ENCODE measurements at places on chromosomes 2 and 18.

- DNase-seq = no peak
Measured at GRCh38 chr2:18781541-18782280, 192.3 kb upstream of the NT5C1B start.

GRCh38 chr2:108165729-108166128 lies 74.0 kb upstream of the SULT1C3 start:
- DNase-seq = no peak

DNA sequence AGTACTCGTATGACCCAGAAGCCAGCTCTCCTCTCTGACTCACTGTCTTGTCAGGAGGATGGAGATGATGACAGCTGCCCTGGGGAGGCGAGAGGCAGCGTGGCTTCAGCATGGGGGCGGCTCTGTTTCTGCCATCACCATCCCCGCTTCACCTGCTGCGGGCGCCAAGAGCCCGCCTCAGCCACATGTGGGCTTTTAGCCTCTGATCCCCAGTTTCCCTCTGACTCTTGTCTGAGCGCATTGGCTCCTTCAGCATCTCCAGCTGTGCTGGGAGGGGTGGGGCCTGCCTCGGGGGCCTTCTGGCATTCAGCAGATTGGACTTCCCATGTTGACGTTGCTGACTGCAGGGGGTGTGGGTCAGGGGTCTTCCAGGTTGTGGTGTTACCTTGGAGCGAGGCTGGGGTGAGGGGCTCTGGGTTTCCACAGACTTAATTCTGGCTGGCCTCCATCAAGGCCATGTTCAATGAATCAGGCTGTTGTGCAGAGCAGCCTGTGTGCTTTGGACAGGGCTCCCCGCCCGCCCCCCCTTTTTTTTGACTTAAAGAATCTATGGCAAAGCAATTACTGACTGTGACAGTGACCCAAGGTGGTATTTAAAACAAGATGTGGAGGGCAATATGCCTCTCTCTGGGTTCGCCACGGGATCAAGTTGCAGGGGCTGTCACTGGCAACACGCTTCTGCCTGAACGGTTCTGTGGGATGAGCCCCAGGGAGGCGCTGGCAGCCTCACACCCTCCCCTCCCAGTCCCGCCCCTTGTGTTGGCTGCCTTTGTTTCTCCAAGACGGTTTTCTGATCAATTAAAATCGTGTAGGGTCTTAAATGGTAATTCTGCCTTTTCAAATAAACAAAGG lies 228.3 kb downstream of the LDLRAD4 start:
- DNase-seq = no peak

GRCh38 chr18:11425211-11425610 lies 184.2 kb upstream of the SLC35G4 start:
- DNase-seq = no peak

DNA sequence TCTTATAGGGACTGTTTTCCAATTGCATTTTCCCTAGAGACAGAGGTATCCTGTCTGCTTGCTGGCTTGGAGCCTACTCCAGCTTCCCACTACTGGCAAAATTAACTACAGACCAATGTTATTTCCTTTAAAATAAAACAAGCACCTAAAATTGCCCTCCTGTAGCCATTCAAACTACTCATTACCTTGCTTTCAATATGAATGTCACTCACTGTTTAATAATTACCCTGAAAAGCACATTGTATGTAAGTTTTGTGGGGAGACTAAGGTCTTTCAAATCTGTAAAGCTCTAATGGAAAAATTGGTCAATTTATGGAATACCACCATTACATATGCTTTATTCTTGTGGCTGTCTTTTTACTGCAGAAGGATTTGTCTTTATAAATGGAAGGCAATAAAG lies 87.3 kb downstream of the DOCK10 start:
- no peak for DNase-seq

GRCh38 chr2:224927646-224928173 lies 114.6 kb downstream of the DOCK10 start:
- no peak for DNase-seq

DNA sequence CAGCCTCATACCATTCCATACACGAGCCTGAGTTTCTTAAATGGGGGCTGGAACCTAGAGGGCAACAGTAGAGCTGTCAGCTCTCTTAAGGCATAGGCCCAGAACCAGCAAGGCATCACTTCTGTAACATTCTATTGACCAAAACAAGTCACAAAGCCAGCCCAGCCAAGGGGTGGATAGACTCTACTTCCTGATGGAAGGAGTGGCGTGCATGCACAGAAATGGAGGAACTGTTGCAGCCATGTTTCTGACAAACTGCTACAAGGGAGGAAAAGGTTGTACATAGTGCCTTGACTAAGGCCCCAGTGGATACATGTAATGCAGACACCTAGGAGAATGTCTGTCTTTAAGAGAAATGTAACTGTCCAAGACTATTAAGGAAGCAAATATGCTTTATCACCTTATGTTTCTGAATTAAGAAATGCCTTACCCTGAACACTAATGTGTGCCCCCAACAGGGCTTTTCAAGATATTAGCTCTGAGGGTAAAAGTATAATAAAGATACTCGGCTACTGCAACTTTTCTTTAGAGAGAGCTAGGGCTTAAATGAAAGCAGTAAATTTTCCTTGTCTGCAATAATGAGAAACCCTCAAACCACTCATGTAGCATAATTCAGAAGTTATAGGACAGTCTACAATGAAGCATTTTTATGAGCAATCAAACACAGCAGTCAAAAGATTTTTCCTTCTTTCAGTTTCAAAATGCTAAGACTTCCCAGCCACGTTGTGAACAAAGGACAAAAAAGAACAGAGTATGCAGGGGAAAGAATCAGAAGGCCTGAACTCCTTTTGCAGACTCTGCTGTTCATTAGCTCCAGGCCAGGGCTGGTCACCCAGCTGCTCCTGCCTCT lies 35.1 kb upstream of the CDC42EP3 start:
- DNase-seq = no peak

DNA sequence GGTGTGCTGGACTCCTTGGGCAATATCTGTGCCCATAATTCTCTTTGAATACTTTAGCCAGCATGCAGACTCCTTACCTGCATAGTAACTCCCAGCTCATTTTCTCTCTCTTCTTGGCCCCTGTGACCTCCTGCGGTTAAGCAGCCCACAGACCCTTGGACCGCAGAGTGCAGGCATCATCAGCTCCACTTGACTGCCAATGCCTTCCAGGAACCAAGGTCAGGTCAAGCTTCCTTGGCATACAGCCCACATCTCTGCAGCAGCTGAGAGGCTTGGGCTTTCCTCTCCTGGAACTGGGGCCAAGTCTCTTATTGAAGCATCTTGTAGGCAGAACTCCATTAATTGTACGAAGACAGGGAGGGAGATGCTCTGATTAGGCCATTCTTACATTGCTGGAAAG lies 130.1 kb upstream of the PIEZO2 start:
- DNase-seq = no peak

- peak; percentile 55 for DNase-seq
Measured at GRCh38 chr2:203706403-203706802, at the start of gene CD28. Gene CD28 (plus strand): TSS chr2:203706639. CDS start chr2:203706697, 58 bp downstream.

- DNase-seq = no peak
Measured at GRCh38 chr2:241670333-241671110, 16.1 kb downstream of the DTYMK start.

GRCh38 chr18:1011349-1011748 lies 106.7 kb downstream of the ADCYAP1 start:
- no peak for DNase-seq

GRCh38 chr18:8496186-8496585 lies 113.1 kb upstream of the RAB12 start:
- DNase-seq = no peak

GRCh38 chr2:240603846-240604245 lies 17.3 kb downstream of the CAPN10 start:
- DNase-seq = no peak

GRCh38 chr2:47265751-47266231 lies 110.7 kb upstream of the STPG4 start:
- no peak for DNase-seq

- DNase-seq = no peak
Measured at GRCh38 chr18:54250846-54251261, 18.5 kb upstream of the POLI start.

DNA sequence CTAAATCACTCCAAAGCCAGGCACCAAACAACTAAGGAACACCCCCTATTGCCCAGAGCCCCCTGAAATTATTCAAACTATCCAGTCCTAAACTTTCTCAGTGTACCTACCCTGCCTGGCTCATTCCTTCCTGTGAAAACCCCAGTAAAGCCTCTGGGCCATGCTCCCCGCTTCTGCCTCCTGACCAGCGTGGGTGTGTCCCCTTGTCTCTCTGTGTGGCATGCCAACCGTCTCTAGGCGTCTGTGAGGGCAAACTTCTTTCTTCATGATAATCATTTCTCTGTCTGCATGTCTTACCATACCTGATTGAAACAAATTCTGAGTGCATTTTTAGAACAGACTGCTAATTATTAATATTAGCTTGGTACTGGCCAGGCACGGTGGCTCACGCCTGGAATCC lies 109.0 kb upstream of the MSH2 start:
- DNase-seq = no peak

DNA sequence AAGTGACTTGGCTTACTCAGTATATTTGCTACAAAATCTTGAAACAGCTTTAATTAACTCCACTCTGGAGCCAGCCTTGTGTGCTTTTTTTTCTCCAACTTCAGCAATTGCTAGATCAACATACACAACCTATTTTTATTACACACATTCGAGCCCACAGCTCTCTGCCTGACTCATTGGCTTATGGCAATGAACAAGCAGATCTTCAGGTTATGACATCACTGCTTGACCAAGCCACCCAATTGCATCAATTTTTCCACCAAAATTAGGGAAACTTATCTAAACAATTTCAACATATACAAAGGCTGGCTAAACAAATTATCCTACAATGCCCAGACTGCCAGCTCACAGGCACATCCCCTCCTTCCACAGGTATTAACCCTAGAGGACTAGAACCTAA lies 39.6 kb upstream of the PDK1 start:
- no peak for DNase-seq

GRCh38 chr18:79680100-79680879 lies 687 bp downstream of the CTDP1 start:
- peak; percentile 41 for DNase-seq

GRCh38 chr2:207073801-207074678 lies 91.7 kb downstream of the KLF7 start:
- DNase-seq = peak; percentile 17

DNA sequence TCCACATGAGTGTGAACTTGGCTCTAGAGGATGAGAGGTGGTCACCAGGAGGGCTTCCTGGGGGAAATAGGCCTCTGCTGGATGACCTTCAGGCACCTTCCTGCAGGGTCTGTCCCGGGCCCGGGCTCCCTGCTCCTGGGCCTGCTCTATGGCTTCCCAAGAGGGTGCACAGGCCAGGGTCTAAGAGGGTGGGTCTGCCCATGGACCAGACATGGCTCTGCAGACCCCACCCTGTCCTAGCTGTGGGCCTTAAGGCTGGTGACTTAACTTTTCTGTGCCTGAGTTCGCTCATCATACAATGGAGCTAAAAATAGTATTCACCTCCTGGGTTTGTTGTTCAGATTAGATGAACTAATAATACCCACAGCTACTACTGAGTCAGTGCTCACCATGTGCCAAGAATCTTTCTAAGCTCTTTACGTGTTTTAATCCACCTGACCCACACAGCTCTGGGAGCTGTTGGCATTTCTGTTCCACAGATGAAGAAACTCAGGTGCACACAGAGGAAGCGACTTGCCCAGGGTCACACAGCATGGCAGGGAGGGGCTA lies 14.4 kb downstream of the INHBB start:
- DNase-seq = no peak

GRCh38 chr2:209762563-209762962 lies 9.1 kb upstream of the UNC80 start:
- DNase-seq = no peak

GRCh38 chr2:3132466-3132865 lies 245.2 kb downstream of the EIPR1 start:
- no peak for DNase-seq
